Stimulated activated naive CD4-positive, alpha-beta T cell treated with Interleukin-2 at 50 U/mL for 16 hours (primary cell): ENCODE measurements at places on chromosomes 1 and 21.

GRCh38 chr1:158199849-158200248, 19.2 kb downstream of the CD1D start:
- no peak for DNase-seq

DNA sequence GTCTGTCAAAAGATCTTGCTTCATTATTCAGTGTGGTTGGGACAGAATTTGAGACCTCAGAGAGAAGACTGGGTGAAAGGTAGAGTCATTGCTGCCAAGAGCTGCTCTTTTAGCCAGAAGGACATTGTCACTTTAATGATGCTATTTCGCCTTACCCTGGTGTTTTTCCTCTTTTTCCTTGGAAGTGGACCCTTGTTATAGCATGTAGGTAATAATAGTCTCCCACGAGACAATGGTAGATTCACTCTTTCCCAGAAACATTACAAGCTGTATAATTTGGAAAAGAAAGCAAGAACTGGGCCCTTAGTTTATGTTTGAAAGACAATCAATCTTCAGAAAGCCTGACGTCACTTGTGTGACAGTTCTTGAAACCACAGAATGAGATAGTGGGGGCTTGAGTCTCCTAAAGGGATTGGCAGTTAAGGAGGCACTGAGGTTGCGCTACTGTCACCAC, 3.8 kb downstream of the SERTAD4 start:
- DNase-seq: no peak

DNA sequence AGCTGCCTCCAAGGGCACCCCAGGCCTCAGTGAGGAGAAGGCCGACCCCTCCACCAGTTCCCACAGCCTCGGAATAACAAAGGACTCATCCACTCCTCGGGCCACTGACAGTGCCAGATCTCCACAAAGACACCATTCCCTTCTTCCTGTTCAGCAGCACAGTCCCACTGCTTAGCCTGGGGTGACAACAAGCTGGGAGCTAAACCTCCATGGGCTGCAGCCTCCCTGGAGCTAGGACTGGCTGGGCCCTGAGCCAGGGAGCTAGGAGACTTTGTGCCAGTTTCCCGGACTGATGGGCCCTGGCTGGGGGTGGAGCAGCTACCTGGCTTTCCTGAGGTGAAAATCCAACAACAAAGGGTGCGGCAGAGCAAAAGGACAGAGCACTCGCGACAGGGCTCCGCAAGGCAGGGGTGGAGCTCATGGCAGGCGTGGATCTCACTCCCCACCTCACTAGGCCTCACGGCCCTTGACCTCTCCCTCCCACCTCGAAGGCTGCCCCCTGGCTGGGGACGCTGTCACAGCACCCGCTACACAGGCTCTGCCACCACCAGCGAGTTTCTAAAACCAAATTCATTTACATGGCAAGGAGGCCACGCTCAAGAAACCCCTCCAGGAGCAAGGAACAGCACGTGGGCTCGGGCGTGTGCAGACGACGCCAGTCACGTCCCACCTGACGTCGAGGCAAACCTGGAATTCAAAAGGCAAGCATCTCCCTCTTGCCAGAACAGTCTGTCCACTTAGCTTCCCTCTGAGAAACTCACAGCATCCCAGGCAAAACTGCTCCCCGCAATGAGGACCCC, 13.8 kb downstream of the SLC35E2B start:
- no peak for DNase-seq

GRCh38 chr1:6099787-6100765, 54.4 kb downstream of the KCNAB2 start:
- no peak for DNase-seq

GRCh38 chr1:216390956-216391355, 32.3 kb downstream of the USH2A start:
- DNase-seq: no peak

GRCh38 chr1:227883641-227884301, 64.0 kb downstream of the WNT9A start:
- DNase-seq: no peak

DNA sequence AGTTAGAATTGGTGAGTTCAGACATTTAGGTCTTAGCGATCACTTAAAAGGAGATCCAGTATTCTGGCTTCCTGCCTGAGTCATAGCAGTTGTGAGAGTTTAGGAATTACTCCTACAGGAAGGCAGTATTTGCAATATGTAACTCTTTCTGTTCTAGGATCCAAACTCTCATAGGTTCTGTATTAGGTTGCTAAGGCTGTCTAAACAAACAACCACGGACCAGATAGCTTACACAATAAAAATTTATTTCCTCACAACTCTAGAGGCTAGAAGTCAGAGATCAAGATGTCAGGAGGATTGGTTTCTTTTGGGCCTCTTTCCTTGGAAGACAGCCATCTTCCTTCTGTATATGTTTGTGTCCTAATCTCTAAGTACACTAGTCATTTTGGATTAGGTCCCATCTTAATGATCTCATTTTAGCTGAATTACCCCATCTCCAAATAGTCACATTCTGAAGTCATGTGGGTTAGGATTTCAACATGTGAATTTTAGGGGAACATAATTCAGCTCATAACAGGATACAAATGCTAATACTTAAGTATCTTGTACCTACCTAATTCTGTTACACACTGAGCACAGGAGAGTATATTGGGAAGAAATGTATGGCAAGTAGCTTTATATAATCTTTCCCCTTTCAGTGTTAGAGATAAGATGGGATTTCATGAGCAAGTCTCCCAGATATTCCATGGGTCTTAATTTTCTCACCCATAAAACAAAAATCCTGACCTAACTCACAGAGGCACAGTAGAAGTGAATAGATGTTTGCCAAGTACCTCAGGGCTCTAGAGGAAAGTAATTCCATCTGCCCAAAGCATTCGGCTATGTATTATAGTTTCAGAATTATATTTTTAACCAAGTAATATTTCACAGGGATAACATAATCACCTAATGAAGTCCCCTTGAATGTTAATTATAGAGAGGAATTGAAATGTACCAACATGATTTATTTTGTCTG, 144.4 kb downstream of the PTBP2 start:
- no peak for DNase-seq
